Left ventricle myocardium superior (tissue), 1 donor: ENCODE measurements at places on chromosomes 3 and 15.

GRCh38 chr3:62101488-62101887 is 271.9 kb downstream of the FEZF2 start:
- no peak for DNase-seq

GRCh38 chr3:19248143-19248542 is 99.8 kb downstream of the KCNH8 start:
- no peak for DNase-seq

DNA sequence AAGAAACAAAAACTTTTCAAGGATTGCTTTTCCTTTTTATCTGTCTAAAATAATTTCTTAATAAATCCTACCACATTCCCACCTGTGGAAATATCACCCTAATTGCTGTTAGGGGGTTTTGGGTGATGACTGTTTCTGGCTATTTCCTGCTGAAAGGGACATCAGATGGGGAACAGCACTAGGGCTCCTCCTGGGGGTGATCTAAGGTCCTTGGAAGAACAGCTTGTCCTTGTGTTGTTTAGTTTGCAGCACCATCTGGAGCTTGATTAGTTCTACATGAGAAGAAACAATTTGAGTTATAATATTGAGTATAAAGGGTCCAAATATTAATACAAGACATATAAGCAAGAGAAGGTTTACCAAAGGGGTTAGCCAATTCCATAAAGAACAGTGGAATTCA is 18.7 kb downstream of the OR5H15 start:
- no peak for DNase-seq

- DNase-seq, result no peak
Measured at GRCh38 chr3:150623945-150624344, 20.8 kb downstream of the SELENOT start.

GRCh38 chr3:42443292-42443691 is 32.9 kb upstream of the LYZL4 start:
- no peak for DNase-seq

GRCh38 chr3:63936925-63937324 is 24.7 kb upstream of the SCAANT1 start:
- no peak for DNase-seq

- DNase-seq, result no peak
Measured at GRCh38 chr3:108823227-108823626, 641 bp downstream of the TRAT1 start.

DNA sequence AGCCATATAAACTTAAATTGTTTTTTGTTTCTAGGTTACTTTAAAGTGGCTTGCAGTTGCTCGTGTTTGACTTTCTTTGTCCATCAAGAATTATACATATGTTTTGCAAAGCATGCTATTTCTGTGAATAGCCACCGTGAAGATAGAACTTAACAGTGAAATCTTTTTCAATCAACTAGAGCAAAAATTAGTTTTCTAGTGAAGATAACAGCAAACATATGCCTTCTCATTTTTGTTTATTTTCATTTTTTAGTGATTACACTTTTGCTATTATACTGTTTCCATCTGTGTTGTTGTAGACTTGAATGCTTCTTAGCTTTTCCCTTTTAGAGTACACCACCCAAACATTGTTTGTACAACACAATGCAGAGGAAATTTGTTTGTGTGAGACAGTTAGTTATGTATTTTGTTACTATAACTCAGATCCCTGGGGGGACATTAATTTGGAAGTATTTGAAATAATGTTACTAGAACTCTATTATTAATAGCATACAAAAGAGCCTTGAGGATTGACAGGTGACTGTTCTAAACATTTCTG is 62.8 kb downstream of the CRYBG3 start:
- DNase-seq, result no peak

DNA sequence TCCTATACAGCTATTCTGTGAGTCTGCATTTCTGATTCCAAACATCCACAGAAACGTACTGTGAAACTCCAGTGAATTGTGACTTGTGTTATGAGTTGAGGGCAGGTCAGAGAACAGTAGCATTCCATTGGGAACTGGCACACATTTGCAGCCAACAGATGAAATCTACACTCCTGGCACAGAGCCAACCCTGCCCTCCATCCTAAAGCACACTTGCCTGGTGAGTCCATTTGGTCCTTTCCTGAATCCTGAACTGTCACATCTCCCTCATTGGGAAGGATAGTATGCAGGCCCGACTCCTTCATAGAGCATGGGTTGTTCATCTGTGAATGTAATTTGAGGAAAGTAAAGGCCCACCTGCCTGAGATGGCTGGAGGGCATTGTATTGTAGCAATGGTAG is 314.3 kb upstream of the RASGRP1 start:
- DNase-seq, result no peak

- DNase-seq, result no peak
Measured at GRCh38 chr3:16897254-16897926, 12.6 kb downstream of the PLCL2 start.

DNA sequence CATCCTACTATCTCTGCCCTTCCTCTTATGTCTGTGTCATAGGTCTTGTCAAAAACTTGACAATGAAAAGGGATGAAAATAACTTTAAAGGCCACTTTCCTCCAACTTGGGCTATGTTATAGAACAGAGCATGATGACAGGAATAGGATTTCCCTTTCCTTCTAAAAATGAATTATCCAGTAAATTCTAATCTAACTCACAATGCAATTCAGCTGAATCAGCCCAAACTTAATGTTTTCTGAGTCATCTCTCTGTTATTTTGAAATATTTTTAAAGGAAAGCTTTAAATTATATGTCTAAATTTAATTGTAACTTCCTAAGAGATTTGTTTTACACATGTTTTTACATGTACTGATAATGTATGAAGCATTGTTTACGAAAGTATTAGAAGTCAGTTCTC is 258.5 kb downstream of the BBX start:
- no peak for DNase-seq

DNA sequence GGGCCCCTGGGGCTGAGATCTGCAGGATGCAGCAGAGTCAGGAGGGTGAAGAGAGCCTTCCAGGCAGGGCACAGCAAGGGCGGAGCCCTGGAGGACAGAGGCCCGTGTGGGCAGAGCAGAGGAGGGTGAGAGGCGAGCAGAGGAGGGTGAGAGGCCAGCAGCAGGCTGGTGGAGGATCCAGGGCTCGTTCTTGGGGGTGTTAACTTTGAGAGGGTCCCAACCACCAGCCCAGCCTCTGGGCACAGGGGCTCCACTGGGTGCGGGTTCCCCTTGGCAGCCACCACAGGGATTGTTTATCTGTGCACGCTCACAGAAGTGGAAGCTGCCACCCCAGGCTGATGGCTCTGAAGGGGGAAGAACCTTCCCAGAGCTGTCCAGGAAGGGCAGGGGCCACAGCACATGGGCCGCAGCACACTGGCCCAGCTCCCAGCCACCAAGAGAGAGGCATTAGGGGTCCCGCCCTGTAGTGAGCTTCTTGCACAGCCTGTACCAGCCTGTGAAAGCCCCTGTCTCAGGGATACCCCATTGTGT is 9.3 kb upstream of the PLXND1 start:
- peak; percentile 48 for DNase-seq

DNA sequence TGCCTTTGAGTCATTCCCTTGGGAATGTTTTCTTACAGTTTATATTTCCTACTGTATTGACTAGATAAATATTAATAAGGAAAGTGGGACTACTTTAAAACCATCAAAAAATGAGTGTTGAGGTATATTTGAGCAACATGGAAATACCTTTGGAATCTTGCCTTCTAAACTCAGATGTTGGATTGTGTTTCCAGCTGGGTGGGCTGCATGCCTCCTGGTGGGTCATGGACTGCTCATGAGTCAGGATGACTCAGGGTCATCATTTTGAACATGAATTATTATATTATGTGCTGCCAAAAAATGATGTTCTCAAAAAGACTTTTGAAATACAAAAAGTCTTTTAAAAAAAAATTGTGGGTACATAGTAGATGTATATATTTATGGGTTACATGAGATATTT is 41.1 kb upstream of the APH1B start:
- no peak for DNase-seq

DNA sequence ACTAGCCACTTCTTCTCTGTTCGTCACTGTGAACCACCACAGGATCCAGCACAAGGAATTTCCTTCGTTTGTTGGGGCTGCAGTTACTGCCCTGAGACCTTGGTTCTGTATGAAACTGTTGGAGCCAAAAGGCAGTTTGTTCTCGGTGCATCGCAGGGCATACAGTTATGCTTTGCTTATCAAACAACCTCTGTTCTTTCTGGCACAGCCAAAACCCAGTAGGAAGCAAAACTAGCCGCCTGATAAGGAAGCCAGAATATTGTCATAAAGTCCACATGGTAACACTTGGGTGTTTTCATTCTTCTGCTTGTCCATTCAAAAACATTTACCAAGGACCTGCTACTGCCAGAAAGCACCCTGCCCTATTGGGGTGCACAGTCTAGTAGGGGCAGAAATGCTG is 116.1 kb downstream of the RAB11A start:
- DNase-seq, result no peak

- no peak for DNase-seq
Measured at GRCh38 chr3:192026661-192027060, 565.7 kb downstream of the PYDC2 start.

- no peak for DNase-seq
Measured at GRCh38 chr3:197149528-197149927, 119.9 kb upstream of the MELTF start.

- no peak for DNase-seq
Measured at GRCh38 chr3:177711637-177712036, 514.4 kb upstream of the TBL1XR1 start.

DNA sequence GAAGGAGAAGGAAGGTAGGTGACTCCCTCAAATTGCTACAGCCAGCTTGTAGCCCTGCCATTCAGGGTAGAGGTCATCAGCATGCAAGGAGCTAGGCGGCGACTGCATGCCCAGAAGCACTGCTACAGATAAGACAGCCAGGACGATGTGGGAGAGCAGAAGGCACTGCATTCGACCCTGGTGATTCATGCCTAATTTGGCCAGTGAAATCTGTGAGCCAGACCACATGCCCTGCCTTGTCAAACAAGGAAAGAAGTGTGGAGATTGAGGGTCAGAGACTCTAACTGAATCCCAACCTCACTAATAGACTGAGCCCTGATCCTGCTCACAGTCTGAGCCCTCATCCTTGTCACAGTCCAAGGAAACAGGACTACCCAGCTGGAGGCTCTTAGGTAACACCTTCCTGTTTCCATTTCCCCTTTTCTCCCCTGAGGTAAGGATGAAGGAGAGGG is 86.6 kb downstream of the LINGO1 start:
- no peak for DNase-seq

DNA sequence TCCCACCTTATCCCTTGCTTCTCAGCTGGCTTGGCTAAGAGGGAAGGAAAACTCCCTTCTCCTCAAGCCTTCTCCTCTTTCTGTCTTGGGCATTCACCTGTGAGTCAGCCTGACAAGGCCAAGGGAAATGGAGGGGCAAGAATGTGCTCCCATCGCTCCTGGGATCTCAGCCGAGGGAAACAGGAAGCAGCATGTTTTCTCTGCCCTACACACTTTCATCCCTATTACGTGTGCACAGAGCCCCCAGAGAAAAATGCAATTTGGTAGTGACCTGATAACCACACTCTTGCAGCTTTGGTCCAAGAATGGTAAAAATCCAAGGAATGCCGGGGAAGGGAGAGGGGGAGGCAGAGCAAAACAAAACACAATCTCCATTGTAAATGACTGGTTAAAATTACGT is 32.9 kb upstream of the MTMR10 start:
- no peak for DNase-seq

DNA sequence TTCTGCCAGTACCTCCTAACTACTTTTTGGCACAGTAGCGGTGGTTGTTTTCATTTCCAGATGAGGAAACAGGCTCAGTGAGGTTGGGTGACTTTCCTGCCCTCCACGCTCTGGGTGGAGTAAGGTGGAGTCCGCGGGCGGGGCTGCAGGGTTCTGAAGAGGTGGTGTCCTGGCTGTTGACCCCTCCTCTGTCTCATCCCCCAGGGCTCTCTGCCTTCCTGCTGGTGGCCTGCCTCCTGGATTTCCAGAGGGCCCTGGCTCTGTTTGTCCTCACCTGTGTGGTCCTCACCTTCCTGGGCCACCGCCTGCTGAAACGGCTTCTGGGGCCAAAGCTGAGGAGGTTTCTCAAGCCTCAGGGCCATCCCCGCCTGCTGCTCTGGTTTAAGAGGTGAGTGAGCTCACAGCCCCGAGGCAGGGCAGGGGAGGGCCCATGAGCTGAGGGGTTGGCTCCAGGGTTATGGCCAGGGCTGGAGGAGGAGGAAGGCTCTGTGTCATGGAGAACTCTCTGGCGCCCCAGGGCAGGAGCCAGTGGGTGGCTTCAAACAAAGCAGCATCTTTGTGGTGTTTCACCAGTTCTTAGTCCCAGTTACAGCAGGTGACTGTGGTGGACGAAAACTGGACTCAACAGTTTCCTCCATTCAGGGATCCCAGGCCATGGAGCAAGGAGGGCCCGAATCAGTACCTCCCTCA is 10.4 kb downstream of the SLC28A1 start:
- DNase-seq, result no peak

- no peak for DNase-seq
Measured at GRCh38 chr3:169170456-169170855, 493.1 kb downstream of the MECOM start.

GRCh38 chr15:44317423-44318058 is 29.0 kb downstream of the GOLM2 start:
- DNase-seq, result no peak

- peak; percentile 93 for DNase-seq
Measured at GRCh38 chr15:99486371-99487336, 79.1 kb upstream of the MEF2A start.

GRCh38 chr15:37041042-37041441 is 59.3 kb downstream of the MEIS2 start:
- DNase-seq, result no peak

DNA sequence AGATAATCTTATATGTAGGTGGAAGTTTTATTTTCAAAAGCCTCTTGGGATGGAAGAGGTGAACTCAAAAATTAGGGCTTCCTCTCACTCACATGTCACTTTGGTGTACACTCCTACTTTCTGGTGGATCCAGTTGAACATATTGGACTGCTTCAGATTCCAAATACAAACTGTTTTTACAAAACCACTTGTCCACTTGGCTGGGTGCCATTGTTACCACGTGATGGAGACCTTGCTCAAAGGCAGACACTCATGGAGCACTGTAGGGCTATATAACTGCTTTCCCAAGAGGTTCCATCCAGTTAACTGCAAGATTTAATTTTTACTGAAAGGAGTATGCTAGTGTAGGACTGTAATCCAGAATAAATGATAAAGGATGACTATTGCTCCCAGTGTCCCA is 307.0 kb downstream of the EPHA6 start:
- DNase-seq, result no peak

DNA sequence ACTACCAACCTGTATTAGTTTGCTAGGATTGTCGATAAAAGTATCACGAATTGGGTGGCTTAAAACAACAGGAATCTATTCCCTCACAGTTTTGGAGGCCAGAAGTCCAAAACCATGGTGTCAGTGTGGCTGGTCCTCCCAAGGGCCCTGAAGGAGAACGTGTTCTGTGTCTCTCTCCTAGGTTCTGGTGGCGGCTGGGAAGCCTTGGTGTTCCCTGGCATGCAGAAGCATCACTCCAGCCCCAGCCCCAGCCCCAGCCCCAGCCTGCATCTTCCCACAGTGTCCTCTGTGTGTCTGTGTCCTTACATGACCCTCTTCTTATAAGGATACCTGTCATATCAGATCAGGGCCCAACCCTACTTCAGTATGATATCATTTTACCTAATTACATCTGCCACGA is 272.5 kb upstream of the LYSMD4 start:
- no peak for DNase-seq
